ENCODE measurements at places on chromosomes 16 and 17.

DNA sequence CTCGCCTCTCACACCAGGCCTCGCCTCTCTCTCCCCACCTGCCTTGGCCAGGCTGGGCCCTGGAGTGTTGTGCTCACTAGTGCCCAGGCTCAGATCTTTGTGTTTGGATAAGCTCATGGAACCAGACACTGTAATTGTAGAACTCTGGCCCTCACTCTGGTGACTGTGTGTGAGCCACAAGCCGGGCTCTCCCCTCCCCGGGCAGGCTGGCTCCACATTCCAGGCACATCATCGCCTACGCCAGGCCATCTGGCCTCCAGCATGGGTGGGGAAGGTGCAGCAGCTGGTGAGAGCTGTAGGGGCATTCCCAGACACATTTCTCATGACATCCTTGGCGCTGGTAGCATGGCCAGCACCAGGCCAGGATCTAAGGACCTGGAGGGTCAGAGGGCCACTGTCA is 202.3 kb downstream of the RAB11FIP4 start:
- no peak for DNase-seq

DNA sequence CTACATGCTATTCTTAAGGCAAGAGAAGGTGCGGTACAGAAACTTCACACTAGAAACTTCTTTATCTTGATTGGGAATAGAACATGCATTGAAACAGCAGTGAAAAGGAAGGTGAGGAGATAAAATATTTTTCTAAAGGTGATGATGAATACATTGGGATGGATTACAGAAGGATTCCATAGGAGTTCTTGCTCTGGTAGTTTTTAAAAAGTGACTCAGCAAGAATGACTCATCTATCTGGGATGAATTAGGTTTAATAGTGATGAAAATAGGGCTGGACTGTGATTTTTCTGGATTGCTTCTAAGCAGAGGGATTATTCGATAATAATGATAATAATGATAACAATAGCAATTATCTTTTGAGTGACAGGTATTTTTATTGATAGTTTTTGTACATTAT is 65.6 kb upstream of the HS3ST4 start:
- DNase-seq = no peak

DNA sequence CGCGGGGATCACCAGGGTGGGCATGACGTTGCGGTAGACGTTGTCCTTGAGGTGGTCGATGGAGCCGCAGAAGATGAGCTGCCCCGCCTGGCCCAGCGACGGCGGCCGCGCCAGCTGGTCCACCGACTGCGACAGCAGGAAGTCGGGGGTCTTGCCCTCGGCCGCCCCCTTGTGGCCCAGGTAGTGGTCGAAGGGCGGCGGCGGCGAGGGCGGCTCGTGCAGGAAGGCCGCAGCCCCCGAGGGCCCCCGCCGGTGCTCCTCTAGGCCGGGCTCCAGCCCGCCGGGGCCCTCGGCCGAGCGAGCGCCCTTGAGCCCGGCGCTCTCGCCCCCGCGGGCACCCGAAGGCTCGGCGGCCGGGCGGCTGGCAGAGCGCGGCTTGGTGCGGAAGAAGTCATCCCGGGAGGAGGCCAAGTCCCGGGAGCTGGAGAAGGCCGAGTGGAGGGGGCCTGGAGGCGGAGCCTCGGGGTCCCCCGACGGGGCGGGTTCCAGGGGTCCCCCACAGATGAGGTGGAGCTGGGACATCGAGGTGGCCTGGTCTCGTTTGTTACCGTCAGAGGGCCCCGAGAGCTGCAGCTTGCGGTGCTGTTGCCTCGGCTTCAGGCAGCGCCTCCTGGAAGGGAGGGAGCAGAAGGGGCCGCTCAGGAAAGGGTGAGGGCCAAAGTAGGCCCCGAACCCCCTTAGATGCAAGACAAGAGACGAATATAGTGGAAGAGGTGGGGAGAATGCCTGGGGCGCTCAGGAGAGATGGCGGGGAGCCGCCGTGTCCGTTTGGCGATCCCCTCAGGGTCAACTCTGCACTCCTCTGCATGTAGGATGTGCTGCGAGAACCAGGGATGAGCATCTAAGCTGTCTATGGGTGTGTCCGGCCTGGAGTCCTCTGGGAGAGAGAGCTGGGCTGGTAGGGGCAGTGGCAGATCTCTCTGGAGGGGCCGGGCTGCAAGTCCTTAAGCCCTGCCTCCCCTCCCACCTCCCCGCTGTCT is 8.8 kb downstream of the FAM171A2 start:
- DNase-seq = no peak

DNA sequence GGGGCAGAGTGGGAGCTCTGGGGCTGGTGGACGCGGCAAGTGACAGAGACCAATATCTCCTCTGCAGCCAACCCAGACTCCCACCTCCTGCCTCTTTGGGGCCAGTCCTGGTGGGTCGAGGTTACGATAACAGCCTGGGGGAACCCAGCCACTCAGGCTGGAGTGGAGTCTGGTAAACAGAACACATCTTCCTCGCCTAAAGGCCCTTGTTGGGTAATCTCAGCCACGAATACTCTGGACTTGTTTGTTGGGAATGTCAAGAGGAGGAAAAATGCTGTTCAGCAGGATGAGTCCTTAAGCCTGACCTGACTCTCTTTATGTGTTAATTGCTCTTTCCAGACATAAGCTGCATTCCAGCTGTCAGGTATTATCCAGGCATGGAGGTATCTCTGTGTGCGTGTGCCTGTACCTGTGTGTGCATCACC is 8.0 kb upstream of the SPNS2 start:
- no peak for DNase-seq

DNA sequence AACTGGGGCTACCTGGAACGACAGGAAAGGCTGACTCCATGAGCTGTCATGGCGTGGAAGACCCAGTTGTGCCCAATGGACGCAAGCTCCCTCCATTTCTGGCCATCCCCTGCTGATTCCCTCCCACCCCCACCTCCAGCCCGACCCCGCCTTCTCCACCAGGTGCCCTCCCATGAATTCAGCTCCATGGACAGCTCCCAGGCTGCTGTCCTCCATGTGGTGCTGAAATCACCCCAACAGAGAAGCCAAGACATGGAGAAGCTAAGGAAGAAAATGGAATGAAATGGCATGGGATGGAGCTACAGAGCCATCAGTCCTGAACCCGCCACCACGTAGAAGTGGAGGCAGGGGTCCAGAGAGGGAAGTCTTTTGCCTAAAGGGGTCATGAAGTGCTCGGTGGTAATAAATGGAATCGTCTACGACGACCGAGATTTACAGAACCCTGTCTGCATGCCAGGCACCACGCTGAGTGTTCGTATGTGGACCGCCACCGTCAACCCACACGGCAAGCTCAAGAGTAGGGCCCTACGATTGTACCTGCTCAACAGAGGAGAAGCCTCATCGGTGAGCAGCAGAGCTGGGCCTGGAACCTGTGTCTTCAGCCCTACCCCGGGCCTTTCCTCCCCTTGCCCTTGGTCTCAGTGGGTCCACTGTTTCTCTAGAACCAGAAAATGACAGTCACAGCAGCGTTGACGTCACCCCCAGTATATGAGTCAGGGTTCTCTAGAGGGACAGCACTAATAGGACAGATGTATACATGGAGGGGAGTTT is 9.3 kb upstream of the ZC3H18 start:
- no peak for DNase-seq

- DNase-seq = no peak
Observed at GRCh38 chr17:62119373-62119772, 54.3 kb upstream of the MED13 start.

- no peak for DNase-seq
Observed at GRCh38 chr17:15237106-15237425, 28.1 kb downstream of the PMP22 start.

DNA sequence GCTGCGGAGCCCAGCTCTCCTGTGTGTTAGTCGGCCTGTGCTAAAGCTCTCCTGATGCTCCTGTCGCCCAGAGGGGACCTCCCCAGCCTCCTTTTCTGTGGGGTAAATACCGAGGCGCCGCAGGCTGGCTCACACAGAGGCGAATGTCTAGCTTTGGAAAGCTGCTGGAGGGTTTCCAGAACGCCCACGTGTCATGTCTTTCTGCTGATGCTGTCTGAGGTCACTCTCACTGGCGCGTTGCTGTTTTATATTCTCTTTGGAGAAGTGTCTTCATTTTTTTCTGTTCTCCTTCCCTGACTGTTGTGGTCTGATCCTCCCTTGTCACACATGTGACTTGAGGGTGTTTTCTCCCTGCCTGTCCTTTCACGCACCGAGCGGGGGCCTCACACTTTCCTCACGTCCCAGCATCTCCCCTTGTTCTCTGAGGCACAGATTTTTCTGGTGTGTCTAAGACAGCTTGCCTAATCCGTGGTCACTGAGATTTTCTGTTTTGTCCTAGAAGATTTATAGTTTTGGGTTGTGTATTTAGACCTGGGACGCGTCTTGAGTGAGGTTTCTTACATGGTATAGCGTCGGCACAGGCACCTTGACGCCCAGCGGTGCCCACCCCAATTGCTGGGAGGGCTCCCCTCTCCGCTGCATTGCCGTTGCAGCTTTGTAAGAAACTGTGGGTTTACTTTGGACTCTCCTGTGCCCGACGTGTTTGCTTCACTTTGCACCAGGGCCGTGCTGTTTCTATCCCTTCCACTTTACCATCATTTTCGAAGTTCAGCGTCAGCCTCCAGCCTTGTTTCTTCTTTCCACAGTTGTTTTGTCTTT is 92.1 kb upstream of the ZNF750 start:
- no peak for DNase-seq

- DNase-seq = no peak
Observed at GRCh38 chr16:79104567-79104966, 496.0 kb downstream of the MAF start.

- no peak for DNase-seq
Observed at GRCh38 chr16:28984619-28985135, at the start of gene LAT. TSS of gene LAT (plus strand) at chr16:28985052. CDS start at chr16:28985418, 366 bp downstream.

DNA sequence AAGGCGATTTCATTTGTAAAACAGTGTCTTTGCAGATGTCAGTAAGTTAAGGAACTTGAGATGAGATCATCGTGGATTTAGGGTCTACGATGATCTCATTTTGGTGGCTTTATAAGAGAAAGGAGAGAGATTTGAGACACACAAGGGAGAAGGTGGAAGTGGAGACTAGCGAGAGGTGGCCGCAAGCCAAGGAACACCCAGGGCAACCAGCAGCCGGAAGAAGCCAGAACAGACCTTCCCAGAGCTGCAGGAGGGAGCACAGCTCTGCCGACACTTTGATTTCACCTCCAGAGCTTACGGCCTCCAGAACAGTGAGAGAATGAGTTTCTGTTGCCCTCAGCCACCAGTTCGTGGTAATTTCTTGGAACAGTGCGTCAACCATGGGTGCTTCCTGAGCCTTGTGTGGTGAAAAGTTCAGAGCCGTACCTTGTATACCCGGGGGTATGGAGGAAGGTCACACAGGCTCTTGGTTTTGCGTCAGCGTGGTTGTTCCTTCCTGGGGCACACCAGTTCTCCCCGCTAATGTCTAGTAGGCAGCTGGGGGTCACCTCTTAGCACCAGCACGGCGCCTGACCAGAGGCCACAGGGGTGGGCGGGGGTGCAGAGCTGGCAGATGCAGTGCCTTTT is 12.9 kb upstream of the SEC14L1 start:
- peak; percentile 35 for DNase-seq

GRCh38 chr16:23257682-23258081 is 44.4 kb upstream of the SCNN1B start:
- DNase-seq = no peak

Data from stimulated activated CD4-positive, alpha-beta T cell treated with anti-CD3 and anti-CD28 coated beads, Interleukin-12 subunit alpha, Interleukin-12 subunit beta, amount 100 ng/mL, for 48 hours (primary cell).